ENCODE measurements at places on chromosomes 1 and 21.

- no peak for DNase-seq
Measured at GRCh38 chr1:107100331-107100984, 40.4 kb upstream of the NTNG1 start.

DNA sequence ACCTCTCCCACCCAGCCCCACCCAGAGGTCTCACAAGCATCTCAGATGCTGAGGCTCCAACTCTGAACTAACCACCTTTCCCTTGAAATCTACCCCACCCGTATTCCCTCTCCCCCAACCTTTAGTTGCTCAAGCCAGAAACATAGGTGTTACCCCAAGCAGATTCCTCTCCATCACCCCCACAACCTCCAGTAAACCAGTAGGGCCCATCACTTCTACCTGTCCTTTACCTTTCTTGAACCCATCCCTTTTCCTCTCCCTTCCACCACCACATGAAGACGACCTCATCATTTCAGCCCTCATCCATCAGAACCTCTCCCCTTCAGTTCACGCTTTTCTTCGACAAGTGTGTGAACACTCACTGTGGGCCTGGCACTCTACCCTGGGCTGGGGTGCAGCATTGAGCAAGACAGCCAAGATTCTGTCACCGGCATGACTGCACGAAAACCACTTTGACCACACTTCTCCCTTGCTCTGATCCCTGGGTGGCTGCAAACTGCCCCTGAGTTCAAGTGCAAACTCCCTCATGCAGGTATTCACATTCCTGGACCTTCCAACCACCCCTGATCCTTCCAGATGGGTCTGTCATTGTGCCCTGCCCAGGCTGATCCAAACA lies 65.5 kb upstream of the LAPTM5 start:
- DNase-seq: no peak

DNA sequence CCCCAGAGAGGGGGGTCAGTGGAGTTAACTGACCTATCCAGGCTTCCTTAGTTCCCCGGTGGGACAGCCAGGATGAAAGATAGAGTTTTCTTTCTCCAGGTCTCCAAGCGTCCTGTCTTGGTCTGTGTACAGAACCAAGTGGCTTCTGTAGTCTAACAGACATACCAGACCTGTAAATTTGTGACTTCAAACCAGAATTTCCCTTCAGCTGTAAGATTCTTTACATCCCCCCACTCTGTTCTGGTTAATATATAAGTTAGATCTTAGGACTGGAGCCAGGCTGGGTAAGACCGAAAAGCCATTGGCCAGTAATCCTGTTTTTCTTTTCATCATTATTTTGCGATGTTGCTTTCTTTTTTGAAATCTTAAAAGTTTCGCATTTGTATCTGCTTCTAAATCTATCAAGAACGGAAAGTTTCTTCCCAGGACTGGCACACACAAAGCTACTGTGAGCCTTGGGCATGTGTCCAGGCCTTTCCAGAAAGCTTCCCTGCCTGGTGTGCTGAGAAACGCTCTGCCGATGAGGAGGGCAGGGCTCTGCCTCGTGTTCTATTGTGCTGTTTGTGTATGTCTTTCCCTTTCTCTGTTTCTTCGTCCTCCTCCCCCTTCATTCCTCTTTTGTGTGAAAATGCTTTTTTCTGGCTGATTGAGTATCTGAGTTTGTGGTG lies 72.3 kb downstream of the RGL1 start:
- DNase-seq: no peak

DNA sequence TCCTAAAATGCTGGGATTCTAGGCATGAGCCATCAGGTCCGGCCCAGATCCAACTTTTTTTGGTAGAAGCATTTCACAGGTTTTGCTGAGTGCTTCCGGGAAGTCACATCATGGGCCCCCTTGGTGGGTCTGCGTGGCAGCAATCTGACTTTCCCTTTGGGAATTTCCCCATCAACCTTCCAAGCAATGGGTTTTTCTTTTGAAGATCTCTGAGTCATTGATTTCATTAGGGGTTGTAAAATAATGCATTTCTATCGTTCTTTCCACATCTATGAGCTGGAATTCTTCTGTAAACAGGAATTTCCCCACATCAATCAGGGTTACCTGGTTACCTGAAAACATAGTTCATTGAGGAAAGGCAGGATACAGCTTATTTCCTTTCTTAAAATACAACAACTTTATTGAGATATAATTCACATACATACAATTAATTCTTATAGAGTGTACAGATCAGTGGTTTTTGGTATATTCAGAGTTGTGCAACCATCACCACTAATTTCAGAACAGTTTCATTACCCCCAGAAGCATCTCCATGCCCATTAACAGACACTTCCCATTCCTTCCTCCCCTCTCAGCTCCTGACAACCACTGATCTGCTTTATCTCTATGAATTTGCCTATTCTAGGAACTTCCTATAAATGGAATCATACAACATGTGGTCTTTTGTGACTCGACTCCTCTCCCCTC lies 9.9 kb upstream of the ZBTB17 start:
- DNase-seq: no peak

GRCh38 chr1:193079187-193079586 lies 19.8 kb downstream of the RO60 start:
- no peak for DNase-seq

- DNase-seq: no peak
Measured at GRCh38 chr1:199218533-199218932, 579.7 kb downstream of the PTPRC start.

DNA sequence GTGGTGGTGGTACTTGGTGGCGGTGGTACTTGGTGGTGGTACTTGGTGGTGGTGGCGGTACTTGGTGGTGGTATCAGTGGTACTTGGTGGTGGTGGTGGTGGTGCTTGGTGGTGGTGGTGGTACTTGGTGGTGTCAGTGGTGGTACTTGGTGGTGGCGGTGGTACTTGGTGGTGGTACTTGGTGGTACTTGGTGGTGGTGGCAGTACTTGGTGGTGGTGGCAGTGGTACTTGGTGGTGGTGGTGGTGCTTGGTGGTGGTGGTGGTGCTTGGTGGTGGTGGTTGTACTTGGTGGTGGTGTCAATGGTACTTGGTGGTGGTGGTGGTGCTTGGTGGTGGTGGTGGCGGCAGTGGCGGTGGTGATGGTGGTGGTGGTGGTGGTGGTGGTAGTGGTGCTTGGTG lies 20.2 kb downstream of the COQ8A start:
- DNase-seq: no peak

GRCh38 chr1:27005648-27006496 lies 6.8 kb downstream of the TENT5B start:
- no peak for DNase-seq

DNA sequence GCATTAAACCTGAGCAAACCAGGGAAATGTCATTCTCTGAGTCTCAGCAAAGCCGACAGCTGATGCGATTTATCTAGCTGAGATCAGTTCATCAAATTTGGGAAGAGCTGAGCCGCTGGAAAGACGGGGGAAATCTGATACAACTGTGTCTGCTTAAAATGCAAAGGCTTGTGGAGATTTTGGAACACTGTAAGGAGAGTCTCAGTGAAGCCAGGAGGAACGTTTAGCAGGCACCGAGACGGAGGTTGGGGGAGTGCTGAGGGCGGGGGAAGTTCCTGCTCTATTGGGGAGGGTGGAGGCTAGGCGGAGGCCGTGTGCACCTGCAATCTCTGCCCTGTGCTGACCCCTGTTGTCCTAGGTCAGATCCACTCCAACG lies 143.2 kb upstream of the CSF3R start:
- DNase-seq: no peak

DNA sequence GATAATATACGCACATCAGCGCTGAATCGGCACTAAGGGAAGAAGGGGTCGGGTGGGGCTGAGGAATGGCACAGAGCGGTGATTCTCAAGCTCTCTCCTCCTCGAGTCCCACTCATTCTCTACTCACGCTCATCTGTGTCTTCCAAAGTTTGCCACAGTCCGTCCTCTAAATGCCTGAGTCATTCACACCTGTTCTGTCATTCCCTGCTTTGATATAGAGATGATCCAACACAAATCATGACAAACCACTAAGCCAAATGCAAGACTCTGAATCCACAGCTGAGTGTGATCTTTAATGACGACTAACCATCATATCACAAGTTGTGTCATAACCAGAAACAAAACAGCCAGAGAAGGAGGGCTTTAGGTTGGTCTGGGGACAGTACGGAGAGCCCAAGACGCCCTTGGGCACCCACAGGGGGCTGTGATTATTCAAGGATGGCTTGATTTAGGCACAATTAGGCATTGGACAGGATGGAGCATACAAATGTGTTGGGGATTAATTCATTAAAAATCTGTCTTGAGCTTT lies 501.5 kb downstream of the KIF26B start:
- DNase-seq: no peak

DNA sequence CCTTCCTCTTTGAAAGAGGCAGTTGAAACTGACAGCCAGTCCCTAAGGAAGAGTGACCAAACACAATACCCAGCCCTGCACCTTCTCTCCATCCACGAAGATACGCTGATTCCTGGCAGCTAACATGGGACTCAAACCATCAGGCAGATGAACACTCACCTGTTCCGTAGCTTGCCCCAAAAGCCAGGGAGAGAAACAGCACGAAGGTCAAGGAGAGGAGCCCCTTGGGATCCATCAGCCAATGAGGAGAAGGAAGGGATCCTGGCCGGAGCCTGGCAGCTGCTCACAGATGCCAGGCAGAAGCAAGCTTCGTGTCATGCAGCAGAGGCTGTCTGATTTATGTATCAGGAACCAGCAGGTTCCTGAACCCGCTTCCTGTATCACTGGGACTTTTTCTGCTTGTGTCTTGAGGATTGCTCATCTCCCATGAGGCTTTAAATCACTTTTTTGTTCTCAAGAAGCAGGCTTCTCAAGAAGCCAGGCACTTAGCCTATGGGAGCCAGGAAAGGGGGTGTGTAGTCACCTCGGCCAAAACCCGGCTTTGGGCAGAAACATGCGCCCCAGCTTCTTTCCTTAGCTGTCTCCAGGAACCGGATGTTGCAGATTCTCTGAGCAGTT lies at the start of gene SLAMF1:
Gene SLAMF1, minus strand, starts transcription at position 334 of the 618 bp plus-strand sequence. Its CDS starts 99 bp downstream, at position 235.
- DNase-seq: no peak

GRCh38 chr1:235882816-235883215 lies 16.1 kb upstream of the LYST start:
- DNase-seq: no peak

DNA sequence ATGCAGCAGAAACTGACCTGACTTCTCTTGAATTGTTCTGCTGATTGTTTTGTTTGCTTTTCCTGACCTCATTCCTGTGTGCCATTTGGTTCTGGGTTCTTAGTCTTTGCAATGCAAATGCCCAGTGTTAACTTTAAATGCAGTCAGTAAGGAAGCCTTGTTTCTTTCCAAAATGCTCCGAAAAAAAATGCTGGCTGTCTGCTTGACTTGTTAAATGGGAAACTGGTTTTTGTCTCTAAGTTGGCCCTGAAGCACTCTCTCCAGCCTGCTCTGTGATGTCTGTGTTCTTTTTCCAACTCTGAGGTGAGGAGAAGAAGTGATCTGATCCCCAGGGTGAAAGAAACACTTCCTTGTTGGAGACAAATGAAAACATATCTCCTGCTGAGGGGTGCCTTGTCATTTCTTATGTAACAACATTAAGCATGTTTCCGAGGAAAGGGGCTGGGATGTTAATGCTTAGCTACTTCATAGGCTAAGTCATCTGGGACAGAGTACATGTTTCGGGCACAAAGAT lies 256.3 kb upstream of the ADGRL4 start:
- DNase-seq: no peak

- DNase-seq: no peak
Measured at GRCh38 chr1:11340233-11340632, 67.2 kb downstream of the UBIAD1 start.

- DNase-seq: no peak
Measured at GRCh38 chr1:227766015-227766634, 30.9 kb downstream of the SNAP47 start.

- no peak for DNase-seq
Measured at GRCh38 chr1:234782791-234783190, 172.8 kb upstream of the IRF2BP2 start.

DNA sequence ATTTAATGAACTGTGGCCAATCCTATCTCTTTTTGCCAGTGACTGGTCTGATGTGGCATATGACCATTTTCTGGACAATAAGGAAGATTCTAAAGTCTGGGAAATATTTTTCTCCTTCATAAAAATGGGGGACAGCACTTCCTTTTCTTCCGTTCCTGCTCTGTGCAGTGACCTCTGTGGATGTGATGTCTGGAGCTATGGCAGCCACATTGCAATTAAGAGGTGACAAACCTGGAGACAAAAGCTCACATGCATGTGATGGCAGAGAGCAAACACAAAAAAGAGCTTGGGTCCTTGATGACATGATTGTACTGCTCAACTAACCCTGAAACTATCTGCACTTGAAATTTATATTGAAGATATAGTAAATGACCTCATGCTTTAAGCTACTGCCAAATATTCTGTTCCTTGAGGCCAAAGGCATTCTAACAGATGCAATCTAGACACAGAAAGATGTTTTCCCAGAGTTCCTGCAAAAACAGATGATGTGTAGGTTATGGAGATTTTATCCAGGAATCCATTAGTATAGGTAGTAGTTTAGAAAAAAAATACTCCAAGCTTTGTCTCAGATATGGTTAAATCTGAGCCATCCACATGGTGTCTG lies 2.2 kb upstream of the MAGI3 start:
- no peak for DNase-seq

DNA sequence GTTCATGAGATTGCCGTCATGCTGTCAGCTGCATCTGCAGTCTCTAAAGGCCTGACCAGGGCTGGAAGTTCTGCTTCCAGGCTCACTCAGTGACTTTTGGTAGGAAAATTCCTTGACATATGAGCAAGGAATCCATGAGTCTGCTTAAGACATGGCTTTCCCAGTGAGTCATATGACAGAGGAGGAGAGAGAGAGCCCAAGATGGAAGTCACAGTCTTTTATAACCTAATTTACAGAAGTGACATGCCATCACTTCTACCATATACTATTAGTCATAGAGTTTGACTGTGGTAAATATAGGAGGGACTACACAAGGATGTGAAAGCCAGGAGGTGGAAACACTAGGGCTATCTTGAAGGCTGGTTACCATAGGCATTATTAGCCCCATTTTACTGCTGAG lies 115.2 kb downstream of the ROR1 start:
- DNase-seq: no peak

DNA sequence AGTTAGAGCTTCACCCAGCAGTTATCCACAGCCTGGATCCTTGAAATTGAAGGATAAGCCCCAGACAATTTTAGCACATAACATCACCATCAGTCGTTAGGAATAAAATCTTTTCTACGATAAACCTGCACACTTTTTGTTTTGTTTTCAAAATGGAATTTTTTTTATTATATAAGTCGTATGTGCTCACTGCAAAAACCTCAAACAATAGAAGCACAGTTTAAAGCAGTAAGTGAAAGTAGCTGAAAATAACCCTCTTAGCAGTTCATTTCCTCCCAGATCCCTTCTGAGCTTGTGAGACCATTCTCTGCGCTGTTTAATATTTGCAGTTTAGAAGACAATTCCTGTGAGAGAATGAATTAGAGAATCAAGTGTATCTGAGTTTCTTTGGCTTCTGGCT lies 38.3 kb downstream of the ELK4 start:
- DNase-seq: no peak
